Ovary (tissue), 10 donors: ENCODE measurements at places on chromosomes 3 and 15. TPM values are rescaled to one million over a fixed set of nuclear protein-coding genes. Genes with fewer than 3 reads are reported as not detected.

Gene CYP1A1
- not detected for total RNA-seq

- no peak for DNase-seq
These were observed 28.4 kb upstream of the RPL29 start for GRCh38 chr3:52023860-52024764.

DNA sequence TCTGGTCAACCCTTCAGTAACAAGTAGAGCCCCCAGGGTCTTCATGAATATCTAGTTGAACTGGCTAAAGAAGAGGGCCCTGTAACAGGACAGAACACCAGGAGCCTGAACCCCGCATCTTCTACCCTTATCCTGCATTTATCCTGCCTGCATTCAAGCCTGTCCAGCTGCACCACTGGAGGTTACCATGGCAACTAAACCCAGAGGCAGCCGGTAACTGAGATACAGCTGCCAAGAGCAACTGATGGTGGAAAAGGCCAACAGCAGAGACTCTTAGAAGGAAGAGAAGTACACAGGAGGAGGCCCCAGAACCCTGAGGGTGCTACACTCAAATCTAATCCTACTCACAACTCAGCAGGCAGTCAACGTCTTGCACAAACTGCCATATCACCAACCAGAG is 3.7 kb upstream of the PRKAR2A start:
- DNase-seq, result peak; percentile 17

Gene KLHL40
- total RNA-seq, result not detected

- DNase-seq, result no peak
These were observed 32.9 kb upstream of the TMEM115 start for GRCh38 chr3:50392101-50392715.

- no peak for DNase-seq
These were observed 1.3 kb downstream of the CLPX start for GRCh38 chr15:65183865-65184159.

DNA sequence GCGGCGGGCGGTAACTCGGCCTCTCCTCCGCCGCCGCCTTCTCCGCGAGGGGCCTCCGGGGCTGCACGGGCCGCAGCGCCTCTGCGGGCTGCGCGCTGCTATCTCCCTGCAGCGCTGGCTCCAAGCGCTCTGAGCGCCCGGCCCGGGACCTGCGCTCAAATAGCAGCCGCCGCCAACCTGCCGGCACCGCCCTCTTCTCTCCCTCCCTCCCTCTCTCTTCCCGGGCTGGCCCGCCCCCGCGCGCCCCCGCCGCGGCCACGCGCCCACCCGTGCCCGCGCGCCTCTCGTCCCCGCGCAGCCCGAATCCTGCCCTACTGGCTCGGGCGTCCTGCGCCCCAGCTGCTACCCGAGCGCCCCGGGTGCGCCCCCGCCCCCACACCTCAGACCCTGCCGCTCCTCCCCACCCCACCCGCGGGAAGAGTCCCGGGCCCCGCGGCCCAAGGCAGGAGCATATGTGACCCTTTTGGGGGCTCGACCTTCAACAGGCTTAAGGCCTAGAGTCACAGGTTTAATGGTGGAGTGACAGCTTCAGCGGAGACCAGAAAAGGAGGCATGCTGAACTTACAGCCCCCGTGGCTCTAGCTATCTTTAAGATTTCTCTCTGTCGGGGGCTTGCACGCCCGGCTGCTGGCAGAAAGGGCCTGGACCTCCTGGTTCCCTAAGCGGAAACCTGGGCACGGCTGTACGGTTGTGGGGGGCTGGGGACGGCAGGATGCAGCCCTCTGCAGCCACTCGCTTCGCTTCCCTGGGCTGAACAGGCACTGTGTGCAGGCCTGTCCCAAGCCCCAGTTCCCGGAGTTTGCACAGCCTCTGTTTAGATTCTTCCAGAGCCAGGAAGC is at the start of gene CACNA2D2:
CACNA2D2 (minus strand) TSS at position 131 of the 839 bp plus-strand sequence. CDS start 211 bp downstream, outside the sequence.
- DNase-seq, result peak; percentile 83

DNA sequence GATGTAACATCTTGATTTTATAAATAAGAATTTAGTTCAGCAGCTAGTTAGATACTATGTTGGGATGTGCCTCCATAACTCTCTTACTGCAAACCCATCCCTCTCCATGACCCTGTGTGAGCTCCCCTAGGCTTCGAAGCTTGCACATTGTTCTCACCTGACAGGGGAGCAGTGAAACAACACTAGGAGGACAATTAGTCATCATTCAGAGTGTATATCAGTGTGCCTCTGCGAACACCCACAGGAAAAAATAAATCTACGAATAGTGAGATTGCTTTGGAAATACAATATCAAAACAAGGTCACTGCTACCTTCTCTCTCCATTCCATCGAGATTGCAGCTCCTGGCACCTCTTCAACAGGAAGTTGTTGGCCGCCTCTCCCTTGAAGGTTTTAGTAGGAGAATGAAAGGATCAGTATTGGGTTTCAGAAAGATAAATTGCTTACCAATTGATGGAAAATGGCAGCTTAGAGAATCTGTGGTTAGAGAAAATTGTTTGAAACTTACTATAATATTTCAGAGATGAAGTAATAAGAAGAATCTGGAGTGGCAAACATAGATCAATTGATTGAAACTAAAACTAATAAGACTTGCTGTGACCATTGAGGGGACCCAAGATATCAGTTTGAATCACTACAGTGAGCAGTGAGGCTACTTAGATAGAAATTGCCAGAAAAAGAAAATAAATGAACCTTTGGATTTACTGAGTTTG is 103.2 kb downstream of the CHL1 start:
- no peak for DNase-seq

DNA sequence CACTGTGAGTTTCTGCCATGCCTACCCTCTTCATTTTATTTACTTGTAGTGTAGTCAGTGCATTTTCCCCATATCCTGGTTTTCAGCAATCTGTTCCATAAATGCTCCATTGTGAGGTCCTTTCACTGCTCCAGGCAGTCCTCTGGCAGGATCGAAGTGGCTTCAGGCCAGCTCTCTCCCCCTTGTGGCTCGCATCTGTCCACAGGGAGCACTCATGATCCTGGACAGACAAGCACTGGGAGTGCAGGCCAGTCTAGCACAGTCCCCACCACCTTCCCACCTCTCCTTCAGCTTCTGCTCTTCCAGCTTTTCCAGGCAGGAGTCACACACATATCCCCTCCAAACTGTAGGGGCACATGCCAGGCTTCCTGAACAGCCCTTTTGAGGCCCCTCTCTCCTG is 173.6 kb downstream of the PPM1L start:
- no peak for DNase-seq

Gene CCDC71
- 34.7 TPM for total RNA-seq

Gene GOLGA8Q
- total RNA-seq, result 1.0 TPM

DNA sequence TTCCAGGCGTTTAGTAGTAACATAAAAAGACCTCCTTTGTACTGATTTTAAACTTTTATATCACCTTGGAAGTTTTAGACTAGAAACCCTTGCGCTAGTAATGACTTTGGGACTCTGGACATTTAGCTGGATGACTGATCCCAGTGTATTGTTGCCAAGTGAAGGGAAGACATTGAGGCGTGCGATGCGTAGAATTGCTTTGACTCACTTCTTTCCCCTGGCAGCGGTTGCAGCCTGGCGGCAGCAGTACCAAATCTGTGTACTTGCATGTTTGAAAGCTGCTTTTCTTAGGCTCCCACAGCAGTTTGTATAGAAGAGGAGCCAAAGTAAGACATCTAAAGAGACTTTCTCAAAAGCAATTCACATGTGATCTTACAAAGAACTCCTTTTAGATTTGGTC is 151.6 kb downstream of the BBX start:
- no peak for DNase-seq

DNA sequence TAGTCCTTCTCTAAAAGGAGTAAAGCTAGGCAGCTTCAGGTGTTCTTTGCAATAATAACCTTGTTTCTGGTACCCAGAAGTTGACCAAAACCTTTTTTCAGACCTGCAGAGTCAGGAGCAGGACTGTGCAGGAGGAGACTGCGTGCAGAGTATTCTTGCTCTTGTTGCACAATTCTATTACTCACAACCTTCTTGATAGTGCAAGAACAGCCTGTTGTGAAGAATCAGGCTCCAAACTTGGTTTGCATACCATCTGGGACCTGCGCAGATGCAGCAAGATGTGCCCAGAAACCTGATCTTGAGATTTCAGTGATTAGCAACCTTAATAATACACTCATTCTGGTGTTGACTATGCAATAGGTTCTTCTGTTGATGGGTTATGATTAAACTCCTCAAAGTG is 111.9 kb downstream of the ATG7 start:
- DNase-seq, result no peak

DNA sequence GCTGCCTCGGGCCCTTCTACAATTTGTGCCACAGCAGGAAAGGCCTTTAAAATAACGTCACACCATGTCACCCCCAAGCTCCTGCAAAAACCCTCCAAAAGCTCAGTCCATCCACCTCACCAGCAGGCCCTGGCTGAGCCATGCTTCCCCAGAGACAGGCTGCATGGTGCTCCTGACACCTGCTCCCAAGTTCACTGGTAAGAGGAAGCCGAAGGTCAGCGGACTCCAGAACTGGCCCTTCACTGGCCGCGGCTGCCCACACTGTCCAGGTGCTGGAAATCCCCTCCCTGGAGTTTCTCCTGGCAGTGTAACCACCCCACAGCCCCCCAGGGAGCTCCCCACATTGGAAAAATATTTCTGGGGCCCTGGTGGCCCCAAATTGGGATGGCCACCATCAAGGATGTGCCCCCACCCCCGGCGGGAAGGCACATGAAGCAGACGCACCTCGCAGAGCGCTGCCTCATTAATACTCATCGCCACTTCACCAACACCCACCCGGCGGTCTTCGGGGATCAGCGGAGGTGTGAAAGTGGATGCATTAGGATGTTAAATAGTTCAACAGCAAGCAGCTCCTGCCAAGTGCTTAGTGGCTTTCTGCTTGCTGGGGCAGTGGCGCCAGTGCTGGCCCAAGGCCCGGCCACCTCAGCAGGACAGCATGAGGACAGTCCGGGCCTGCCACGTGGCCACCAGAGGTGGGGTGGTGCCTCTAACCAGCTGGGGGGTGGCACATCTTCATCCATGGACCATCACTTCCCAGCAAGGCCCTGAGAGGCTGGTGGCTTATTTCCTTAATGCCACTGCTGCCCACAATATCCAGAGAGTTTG is 146.1 kb upstream of the IQSEC1 start:
- DNase-seq, result no peak
